ENCODE measurements at places on chromosomes 12 and 14.

GRCh38 chr14:54252072-54252730 is 144.6 kb upstream of the CDKN3 start:
- no peak for DNase-seq

GRCh38 chr14:93084866-93085857 is 30.6 kb downstream of the ITPK1 start:
- DNase-seq: no peak

DNA sequence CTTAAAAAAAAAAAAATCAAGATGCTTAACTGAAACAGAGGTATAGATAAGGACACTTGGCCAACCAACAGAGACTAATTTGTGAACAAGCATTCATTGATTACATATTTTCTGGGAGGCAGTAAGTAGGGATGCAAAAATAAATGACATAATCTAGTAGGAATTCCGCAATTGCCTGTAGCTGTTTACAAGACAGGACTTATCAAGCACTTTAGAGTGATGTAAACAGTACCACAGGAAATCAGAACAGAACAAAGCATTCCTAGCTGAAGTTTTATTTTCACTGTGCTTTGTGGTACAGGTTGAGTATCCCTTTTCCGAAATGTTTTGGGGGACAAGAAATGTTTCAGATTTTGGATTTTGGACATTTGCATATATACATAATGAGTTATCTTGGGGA is 68.2 kb upstream of the FGD4 start:
- no peak for DNase-seq

DNA sequence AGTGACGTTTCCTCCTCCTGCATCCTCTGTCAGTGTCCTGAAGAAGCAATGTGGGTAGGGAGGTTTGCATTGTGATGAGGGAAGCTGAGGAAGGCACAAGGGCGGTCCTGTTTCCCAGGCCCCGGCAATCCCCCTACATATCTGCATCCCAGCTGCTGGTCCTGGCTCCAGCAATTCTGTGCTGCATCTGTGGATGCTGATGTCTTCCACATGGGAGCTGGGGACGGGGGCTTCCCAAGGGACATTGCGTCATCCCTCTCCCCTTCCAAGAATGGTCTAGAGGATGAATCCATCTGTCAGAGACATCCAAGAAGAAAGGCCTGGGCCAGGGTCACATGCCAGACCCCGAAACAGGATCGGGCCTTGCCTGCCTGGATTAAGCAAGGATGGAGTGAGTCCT is 52.1 kb downstream of the TSPAN11 start:
- no peak for DNase-seq

DNA sequence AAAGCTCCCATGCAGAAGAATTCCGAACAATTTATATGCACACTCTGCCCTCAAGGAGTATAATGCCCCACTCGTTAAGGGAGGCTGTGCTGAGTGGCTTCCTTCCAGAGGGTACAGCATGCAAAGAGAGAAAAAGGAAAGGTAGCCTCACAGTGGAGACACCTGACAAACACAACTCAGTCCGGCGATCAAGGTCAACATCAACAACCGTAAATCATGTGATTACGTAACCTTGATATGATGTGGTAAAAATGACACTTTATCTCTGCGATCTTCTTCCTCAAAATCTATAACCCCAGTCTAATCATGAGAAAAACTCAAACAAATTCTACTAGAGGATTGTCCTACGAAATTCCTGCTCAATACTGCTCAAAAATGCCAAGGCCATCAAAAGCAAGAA is 400.5 kb upstream of the CCDC196 start:
- no peak for DNase-seq

- DNase-seq: peak; percentile 12
Measured at GRCh38 chr12:46209914-46210872, 58.6 kb downstream of the SLC38A1 start.

GRCh38 chr12:113103756-113104450 is 31.7 kb downstream of the RASAL1 start:
- peak; percentile 14 for DNase-seq

DNA sequence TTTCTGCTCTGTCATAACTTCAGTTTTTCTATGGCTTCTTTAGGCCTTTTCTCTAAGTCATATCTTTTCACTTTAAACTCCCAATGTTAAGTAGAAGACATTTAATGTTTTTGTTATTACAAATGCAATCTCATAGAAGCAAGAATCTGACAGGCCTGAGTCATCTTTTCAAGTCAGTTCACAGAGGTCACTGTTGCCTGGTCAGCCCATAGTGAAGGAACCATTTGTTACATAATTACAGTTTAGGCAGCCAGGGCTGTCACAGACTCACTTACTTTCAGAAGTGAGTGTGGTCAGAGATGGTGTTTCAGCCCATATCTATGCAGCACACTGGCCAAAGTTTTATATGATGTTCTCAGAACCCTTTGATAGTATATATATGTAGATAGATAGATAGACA is 46.5 kb downstream of the CCER1 start:
- DNase-seq: no peak

DNA sequence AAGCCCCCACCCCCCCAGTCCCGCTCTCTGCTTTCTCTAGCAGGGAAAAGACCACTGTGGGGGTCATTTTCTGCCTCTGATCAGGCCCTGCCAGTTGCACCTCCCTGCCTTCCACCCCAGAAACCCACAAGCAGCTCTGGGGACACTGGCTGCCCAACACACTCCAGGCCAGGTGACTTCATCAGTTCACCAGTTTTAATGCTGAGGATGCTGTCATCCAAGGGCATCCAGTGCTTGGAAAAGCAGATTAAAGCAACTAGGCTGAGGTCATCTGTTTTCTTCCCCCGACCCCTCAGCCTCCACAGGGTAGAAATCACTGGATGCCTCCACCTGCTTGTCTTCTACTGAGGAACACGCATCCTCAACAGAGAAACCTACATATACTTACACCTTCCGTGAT is 282.4 kb downstream of the DPF3 start:
- no peak for DNase-seq

- peak; percentile 83 for DNase-seq
Measured at GRCh38 chr12:56078931-56079722, 838 bp upstream of the ERBB3 start.

DNA sequence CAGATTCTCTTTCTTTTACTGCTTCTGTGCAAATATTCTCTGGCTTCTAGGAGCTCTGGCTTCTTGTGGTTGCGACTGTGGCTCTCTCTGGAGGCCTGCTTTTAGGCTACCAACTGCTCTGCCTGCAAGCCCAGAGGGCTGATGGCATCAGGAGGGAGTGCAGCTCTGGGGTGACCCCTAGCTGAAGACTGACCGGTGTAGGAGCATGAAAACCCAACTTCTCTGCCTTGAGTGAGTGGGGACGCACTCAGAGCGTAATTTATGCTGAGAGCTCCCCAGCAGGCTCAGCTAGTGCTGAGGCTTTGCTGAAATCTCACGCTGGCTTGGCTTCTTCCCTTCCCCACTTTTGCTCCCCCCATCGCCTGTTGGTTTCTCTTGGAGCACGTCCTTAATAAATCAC is 29.9 kb upstream of the RBM19 start:
- DNase-seq: no peak

DNA sequence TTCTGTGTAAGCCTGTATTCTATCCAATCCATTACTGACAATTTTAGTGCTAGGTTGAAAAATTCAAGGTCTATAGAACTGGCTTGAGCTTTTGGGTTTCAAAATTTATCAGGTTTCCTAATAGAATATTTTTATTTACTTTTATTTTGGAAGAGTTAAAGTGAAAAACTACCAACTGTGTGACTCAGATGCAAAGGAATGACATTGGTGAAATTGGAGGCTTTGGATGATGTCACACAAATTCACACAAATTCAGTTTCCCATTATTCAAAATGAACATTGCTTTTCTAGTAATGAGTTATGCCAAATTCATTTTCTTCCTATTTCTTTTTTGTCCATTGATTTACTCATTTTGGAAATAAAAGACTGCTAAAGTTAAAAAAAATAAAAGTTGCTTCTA is 186.9 kb downstream of the ALX1 start:
- no peak for DNase-seq

DNA sequence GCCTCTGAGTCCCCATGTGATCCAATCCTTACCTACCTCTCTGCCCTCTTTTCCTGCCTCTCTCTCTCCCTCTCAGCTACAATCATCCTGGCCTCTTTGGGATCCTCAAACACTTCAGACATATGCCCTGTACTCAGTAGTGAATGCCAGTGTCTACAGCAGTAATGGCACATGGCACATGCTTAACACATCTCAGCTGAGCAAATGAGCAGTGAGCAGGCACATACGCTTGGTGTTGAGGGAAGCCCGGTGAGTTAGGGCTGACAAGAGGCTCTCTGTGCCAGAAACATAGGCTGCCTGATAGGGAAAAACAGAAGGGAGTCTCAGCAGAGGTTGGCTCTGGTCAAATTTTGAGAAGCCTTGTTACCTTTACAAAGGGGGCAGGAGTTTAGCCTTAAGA is 409.1 kb downstream of the TMEM132D start:
- no peak for DNase-seq

DNA sequence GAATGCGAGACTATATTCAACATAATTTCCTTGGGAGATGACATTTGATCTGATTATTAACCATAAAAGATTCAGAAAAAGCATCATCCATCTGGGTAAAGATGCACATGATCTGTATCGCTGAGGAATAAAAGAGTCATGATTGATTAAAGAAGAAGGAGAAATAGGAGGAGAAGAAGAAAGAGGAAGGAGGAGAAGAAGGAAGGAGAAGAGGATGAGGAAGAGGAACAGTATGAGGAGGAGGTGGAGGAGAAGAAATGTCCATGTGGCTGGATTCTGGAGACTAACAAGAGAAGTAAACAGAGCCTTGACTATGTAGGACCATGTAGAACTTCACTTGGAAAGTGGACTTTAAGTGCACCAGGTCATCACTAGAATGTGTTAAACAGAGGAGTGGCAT is 947.4 kb downstream of the LRFN5 start:
- DNase-seq: no peak

DNA sequence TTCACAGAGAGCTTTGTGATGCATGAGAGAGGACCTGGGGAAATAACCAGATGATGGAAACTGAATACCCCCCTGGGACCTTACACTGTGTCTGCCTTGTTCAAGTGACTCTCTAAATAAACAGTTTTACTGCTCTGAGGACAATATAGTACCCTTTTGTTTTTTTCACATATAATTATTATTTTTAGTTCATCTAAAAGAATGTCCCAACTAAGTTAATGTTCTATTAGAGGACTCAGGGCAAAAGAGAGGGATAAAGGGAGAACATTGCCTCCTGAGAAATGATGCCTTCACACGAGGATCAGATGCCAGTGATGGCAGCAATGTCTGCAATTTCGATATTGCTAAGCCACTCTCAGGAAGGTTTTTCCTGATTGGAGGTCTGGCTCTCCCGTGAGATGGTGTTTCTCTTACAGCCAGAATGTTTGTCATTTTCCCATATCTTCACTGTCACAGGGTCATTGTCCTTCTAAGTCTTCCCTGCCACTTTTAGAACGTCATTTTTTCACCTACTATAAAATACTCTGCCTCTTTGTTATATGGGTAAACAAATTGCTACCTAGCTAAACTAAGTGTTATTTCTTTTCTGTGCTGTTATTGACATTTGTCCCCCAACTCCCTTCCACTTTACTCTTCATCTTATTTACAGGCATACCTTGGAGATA is 201.6 kb downstream of the RAD51B start:
- DNase-seq: peak; percentile 88

- DNase-seq: no peak
Measured at GRCh38 chr12:79115743-79116142, 251.2 kb downstream of the SYT1 start.

- DNase-seq: no peak
Measured at GRCh38 chr12:15214851-15215601, 6.2 kb downstream of the RERG start.

DNA sequence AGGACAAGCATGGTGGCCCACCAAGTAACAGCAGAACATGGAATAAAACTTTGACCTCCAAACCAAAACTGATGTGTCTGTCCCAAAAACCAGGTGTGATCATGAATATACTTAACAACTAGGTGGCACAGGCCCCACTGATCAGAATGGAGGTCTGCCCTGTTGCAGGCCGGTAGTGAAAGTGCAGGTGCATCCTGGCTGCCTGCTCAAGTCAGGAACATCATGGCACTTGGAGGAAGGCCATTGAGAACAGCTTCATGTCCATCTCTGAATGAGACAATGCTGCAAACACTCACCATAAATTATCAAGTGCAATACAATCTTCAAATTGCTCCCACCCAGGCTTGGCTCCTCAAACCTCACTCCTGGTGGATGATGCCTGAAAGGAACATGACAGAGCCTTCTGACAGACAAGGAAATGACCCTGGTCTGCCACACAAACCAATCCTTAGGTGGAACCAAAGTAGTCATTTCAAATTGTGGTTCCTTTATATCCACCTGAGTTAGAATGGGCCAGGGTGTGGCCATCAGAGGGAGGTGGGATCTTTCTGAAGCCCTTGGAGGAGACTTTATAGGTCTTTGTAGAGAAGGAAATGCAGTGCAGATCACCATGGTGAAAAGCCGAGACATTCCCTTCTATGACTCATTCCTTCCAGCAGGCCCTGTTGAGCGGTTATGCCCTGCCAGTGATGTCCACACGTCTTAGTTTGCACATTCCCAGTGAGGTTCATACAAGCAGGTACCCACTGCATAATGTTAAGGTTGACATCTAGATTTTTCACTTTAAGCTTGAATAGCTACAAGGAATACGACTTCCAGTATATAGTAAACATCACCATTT is 36.0 kb downstream of the EGLN3 start:
- no peak for DNase-seq

DNA sequence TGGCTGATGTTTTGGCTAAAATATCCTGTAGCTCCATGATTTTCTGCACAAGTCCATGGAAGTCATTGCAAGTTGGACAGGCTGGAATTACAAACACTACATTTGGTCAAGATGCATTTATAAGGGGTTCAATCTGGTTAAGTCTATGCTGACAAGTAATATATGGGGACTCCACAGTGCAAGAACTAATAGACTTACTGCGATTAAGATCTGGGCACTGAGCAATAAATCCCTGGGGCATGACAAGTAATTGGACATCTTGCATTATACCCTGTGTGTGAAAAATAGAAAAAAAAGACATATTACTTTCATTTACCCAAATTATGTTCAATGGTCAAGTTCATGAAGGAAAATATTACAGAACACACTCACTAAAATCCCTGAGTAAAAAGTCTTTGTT is 99.1 kb downstream of the NELL2 start:
- no peak for DNase-seq

DNA sequence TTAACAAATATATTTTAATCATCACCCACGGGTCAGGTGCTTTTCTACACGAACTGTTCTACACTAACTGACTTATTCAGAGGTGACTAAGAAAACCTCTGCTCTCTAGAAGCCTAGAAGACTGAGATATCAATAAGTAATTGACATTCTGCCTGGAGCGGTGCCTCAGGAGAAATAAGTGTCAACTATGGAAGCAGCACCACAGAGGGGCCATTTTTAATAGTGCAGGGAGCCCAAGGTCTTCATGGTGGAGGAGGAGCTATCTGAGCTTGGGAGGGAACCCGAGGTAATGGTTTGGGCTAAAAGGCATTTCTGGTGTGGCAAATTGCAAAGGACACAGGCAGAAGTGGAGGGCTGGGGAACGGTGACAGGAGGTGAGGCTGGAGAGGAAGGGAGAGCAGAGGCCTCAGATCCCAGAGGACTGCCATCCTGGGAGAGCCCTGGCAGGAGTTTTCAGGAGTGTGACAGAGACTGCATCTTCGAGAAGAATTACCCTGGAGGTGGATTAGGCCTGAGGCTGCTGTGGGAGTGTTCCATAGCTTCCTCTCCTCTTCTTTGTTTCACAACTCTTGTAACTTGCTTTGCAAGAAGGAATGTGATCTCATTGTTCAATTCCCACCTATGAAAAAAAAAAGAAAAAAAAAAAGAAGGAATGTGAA is 123.1 kb downstream of the NPAS3 start:
- no peak for DNase-seq

GRCh38 chr14:30610787-30611343 is 11.3 kb upstream of the SCFD1 start:
- peak; percentile 6 for DNase-seq

Measured in NCI-H524 (cell line).